ENCODE measurements at places on chromosomes 13 and 19. TPM values are rescaled to one million over a fixed set of nuclear protein-coding genes. Genes with fewer than 3 reads are reported as not detected.

ZNF729 gene
- total RNA-seq = not detected

PEG3 gene
- 5.0 TPM for total RNA-seq

ABHD8 gene
- total RNA-seq = 19.5 TPM

ERCC5 gene
- 51.3 TPM for total RNA-seq

PHLDB3 gene
- total RNA-seq = 7.8 TPM

SPC24 gene
- 1.8 TPM for total RNA-seq

ATP8A2 gene
- 1.7 TPM for total RNA-seq

AMH gene
- 1.9 TPM for total RNA-seq

SERP2 gene
- total RNA-seq = 3.7 TPM

ZNF726 gene
- 3.2 TPM for total RNA-seq

TNPO2 gene
- 42.7 TPM for total RNA-seq

PCDH20 gene
- total RNA-seq = 5.7 TPM
